CD4-positive, alpha-beta T cell treated with Interleukin-15 for 4 hours (primary cell): ENCODE measurements at places on chromosomes 13 and 19.

DNA sequence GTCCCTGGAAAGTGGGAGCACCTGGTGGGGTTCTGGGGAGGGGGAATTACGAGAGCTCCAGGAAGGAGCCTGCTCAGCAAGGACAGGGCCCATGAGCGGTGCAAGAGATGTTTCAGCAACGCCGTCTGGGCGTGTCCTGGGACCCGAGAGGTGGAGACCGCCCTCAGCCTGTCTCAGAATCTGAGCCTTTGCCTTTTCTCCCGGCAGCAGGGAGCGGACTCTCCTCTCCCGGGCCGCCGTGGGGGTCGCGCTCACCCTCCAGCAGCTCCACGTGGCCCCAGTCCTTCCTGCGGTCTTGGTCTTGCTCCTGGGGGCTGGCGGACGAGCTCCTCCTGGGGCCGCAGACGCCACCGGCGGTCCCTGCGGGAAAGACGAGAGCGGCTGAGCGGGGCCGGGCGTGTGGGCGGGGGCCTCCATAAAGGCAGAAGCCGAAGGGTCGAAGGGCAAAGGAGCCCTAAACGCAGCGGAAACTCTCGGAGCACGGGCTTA lies 714 bp downstream of the POLRMT start:
- no peak for DNase-seq

- no peak for DNase-seq
Observed at GRCh38 chr19:50720921-50721381, 1.3 kb upstream of the SHANK1 start.

GRCh38 chr13:20553311-20553710 lies 13.6 kb upstream of the IFT88 start:
- no peak for DNase-seq

DNA sequence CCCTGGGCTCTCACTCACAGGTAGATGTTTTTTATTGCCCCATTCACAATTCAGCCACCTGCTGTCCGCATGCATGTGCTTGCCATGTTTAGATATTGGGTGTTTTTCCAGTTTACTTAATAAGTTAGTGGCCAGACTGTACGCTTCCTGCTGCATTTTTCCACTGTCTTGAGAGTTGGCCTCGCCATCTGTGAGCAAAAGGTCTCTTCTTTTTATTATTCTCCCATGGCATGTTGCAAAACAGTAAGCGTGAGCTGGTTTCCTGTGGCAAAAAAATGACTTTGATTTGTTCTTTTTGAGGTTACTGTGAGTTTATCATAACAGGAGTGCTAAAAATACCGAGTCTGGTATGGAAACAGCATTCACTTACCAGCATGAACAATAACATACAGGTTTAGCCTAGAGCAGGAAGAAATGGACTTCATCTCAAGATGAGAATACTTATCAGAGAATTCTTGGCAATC lies 46.0 kb downstream of the SAE1 start:
- peak; percentile 63 for DNase-seq

GRCh38 chr13:80029170-80029569 lies 311.8 kb downstream of the SPRY2 start:
- DNase-seq, result no peak

GRCh38 chr19:3721131-3721886 lies 13.1 kb downstream of the TJP3 start:
- DNase-seq, result peak; percentile 91

- no peak for DNase-seq
Observed at GRCh38 chr13:98175823-98176222, 1.2 kb downstream of the RNF113B start.

DNA sequence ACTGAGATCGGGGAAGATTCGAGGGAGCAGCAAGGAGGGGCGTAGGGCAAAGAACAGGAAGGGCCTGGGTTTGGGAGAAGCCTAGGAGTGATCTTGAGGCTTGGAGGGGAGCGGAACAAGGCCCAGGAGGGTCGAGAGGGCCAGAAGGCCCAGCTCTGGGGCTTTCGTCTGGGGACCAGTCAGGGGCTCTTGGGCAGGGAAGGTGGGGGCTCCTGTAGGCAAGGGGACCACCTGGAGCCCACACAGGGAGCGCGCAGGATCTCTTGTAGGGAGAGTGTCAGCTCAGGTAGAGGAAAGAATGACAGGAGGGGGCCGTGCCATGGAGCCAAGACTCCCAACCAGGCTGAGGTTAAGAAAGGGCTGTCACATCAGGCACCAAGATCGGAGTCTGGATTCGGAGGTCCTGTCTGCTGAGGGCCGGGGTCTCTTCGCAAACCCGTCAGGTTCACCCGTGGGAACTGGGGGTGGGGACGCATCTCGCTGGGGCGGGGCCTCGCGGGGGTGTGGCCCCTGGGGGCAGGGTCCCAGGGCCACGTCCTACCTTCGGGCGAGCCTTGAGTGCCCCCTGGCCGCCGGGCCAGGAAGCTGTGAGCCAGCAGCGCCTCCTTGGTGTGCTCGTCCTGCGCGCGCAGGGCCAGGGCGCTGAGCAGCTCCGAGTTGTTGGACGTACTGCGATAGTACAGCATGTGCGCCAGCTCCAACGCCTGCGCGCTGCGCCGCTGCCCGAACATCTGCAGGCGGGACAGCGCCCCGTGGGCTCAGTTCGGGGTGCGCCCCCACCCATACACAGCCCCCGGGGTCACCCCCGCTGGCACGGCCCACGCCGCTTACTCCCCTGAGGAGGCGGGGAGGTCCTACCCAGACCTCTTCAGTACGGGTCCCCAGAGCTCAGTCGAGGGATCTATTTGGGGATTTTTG lies 8.4 kb downstream of the EMP3 start:
- DNase-seq, result peak; percentile 95

GRCh38 chr13:47085346-47085745 lies 188.5 kb upstream of the HTR2A start:
- no peak for DNase-seq

GRCh38 chr13:47798906-47799305 lies 202.2 kb downstream of the SUCLA2 start:
- no peak for DNase-seq

- no peak for DNase-seq
Observed at GRCh38 chr19:32522967-32523366, 58.0 kb upstream of the PDCD5 start.

DNA sequence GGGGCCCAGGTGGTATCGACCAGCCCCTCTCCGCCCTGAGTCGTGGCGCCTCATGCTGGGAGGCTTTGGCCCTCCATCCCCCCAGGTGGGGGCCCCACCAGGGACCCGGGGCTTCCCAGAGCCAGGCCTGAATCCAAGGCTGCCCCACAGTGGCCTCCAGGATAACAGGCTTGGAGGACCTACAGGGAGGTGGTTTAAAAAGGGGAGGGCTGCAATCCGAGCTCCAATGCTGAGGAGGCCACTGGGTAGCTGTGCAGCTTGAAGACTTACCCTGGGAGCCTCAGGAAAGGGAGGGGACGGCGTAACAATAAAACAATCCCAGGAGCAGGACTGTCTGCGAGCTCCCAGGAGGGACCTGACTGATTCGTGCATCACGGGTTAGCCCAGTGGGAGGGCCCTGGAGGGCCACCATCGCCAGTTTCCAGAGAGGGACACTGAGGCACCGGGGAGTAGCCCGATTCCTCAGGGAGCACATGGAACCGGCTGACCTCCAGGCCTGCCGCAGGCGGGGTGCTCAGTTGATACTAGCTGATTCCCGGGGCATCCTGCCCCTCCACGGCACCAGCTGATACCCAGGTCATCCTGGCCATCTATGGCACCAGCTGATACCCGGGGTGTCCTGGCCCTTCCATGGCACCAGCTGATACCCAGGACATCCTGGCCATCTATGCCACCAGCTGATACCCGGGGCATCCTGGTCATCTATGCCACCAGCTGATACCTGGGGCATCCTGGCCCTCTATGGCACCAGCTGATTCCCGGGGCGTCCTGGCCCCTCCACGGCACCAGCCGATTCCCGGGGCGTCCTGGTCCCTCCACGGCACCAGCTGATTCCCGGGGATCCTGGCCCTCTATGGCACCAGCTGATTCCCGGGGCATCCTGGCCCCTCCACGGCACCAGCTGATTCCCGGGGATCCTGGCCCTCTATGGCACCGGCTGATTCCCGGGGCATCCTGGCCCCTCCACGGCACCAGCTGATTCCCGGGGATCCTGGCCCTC lies 3.7 kb upstream of the C2CD4C start:
- DNase-seq, result no peak

DNA sequence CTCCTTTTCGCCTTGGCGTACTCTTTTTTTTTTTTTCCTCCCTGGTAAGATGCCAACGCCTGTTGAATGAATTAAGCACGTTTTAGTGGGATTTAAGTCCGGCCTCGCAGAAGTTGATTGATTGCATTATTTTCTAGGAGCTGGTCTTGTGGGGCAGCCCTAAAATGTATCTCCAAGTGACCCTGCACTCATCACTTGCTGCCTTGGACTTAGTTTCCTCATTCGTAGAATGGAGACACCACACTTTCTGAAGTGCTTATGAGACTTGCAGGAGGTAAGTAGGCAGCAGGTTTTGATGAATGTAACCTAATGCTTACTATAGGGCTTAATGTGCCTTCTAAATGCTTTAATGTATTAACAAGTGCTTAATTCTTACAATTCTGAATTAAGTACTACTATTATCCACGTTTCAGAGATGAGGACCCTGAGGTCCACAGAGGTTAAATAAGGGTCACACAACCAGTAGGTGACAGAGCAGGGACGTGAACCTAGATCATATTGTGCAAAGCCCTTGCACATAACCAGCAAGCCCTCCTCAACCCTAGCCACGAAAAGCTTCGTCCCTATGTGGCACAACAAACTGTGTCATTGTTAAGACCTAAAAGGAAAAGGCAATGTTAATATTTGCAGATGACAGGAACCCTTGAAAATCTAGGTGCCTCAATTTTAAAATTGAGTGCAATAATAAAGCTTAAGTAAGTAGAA lies 514 bp upstream of the ARGLU1 start:
- DNase-seq, result no peak

GRCh38 chr13:40318366-40318765 lies 348.1 kb downstream of the FOXO1 start:
- no peak for DNase-seq

DNA sequence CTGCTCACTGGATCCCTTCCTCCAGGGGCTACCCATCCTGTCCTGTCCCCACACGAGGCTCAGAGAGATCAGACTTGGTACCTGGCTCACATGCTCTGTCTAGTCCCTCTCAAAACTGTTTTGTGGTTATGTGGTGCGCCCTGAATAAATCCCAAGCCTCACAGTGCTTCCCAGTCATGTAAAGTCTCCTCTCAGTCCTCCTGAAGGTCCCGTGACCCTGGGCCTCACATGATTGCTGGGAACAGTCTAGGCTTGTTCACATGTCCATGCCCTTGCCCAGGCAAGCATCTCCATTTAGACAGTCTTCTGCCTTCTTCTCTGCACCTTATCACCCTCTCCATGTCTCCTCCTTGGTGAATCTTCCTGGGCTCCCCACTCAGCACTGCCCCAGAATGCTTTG lies 36.0 kb upstream of the POU2F2 start:
- no peak for DNase-seq

- no peak for DNase-seq
Observed at GRCh38 chr19:57620673-57621348, 6.8 kb downstream of the ZNF134 start.

DNA sequence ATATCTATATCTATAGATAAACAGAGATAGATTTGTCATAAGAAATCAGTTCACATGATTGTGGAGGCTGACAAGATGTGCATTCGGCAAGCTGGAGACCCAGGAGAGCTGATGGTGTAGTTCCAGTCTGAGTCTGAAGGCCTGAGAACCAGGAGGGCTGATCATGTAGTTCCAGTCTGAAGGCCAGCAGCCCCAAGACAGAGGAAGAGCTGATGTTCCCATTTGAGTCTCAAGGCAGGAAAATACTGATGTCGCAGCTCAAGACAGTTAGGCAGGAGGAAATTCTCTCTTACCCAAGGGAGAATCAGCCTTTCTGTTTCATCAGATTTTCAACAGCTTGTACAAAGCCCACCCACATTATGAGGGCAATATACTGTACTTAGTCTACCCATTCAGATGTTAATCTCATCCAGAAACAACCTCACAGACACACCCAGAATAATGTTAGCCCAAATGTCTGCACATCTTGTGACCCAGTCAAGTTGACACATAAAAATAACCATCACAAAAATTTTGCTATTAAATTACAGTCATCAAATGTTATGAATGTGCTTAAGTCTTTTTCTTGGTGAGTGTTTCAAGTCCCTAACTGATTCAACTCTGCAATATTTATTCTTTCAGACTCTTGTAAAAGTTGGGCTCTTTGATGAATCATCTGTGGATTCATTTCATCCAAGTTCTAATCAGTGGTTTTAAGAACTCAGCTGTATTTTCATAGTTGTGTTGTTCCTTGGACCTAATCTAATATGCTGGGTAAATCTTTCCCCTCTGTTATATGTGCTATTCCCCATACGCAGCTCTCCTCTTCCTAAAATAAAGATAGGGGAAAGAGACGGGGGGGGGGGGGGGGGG lies 22.7 kb upstream of the LRCH1 start:
- DNase-seq, result no peak

DNA sequence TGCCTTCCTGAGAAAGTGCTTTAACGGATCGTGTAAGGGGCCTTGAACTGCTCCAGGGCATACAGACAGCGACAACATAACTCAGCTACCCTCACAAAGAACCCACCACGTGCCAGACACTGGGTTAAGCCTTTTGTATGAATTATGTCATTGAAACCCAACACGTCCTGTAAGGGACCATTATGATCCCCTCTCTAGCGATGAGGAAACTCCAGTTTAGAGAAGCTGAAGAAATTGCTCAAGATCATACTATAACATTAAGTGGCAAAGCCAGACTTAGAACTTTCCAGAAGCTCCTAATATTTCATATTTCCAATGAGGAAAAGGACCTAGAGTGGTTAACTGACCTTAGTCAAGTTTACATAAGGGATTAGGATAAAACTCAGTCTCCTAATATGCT lies 57.0 kb upstream of the RAP2A start:
- DNase-seq, result no peak

DNA sequence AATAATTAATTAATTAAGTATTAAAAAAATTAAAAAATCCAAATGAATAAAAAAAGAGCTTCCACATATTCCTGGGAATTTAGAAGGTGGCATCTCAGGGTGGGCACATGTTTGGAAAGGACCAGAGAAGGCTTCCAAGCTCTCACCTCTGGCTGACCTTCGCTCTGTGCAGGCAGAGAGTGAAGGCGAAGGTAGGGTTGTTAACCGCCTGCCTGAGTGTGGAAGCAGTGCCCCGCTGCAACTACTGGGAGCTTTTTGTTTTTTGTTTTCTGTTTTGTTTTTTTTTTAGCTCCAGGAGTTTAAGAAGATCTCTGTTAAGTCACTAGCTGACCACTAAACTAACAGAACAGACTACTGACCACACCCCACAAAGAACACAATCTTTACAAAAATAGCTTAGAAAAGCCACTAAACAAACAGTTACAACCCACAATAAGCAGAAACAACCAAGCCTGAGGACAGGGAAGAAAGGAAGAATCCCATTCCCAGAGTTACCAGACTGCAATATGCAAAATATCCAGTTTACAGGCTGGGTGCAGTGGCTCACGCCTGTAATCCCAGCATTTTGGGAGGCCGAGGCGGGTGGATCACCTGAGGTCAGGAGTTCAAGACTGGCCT lies 11.4 kb downstream of the ZNF541 start:
- DNase-seq, result no peak

DNA sequence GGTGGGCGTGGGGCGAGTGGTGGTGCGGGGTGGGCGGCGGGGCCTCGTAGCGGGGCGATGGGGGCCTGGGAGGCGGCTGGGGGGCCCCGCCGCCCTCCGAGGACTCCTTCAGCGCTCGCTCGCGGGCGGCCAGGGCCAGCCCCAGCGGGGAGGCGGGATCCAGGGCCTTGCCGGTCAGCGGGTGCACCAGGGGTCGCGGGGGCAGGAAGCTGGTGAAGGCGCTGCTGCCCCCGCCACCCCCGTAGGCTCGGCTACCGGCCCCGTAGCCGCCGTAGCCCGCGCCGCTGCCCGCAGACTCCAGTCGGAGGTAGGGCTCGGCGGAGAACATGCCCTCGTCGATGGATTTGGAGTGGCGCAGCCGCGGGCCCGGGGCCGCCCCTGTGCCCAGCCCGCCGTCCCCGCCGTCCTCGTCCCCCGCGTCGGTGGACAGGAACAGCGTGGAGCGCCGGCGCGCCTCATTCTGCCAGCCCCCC lies 18.6 kb downstream of the C19orf81 start:
- no peak for DNase-seq
